Lower lobe of right lung (tissue), 2 donors: ENCODE measurements at places on chromosomes 7 and 10.

DNA sequence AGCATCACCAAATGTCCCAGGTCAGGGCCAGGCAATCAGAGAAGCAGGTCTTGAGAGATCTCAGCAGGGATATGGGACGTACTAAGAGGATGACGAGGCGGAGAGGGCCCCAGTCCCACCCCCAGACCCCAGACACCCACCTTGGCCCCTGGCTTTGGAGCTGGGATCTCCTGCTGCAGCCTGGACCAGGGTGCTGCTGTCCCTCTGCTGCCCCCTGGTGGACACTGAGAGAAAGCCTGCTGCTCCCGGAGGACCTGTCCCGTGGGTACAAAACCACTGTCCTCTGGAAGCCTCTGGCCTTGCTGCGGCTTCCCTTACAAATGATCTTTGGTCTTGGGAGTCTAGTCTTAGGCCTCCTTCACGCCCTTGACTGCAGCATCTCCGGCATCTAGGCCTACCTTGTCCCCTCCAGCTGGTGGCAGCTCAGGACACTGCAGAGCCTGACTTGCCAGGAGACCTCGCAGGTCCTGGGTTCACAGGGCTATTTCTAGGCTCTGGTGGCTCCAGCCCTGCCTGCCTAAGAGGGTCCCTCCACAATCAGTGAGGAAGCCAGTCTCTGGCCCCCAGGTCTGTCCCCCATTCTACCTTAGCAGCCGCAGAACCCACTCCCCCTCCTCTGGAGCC, 97.1 kb downstream of the RGS10 start:
- DNase-seq = peak; percentile 86

GRCh38 chr7:43779045-43779812, 20.7 kb downstream of the BLVRA start:
- DNase-seq = no peak

- no peak for DNase-seq
These were observed 17.0 kb downstream of the ATE1 start for GRCh38 chr10:121910673-121911420.

DNA sequence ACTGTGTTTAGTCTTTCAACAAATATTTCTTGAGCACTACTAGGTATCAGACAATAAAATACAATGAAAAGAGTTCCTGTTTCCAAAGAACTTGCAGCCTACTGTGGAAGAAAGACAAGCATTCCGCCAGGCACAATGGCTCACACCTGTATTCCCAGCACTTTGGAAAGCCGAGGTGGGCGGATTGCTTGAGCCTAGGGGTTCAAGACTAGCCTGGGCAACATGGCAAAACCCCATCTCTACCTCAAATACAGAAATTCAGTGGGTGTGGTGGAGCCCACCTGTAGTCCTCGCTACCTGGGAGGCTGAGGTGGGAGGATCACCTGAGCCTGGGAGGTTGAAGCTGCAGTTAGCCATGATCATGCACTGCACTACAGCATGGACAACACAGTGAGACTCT, 6.1 kb downstream of the SVOPL start:
- DNase-seq = no peak

GRCh38 chr7:140003913-140004382, 58.8 kb downstream of the PARP12 start:
- no peak for DNase-seq

DNA sequence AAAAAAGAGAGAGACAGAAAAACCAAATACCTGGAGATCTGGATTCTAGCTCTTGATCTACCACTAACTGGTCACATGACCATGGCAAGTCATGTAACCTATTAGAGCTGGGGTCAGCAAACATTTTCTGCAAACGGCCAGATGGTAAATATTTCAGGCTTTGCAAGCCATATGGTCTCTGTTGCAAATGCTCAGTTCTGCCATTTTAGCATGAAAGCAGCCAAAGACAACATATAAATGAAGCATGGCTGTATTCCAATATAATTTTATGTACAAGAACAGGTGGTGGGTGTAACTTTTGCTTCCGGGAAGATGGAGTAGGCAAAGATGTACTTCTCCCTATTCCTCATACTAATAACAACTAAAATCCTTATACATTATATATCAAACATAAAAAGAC, 6.7 kb downstream of the FRA10AC1 start:
- no peak for DNase-seq

DNA sequence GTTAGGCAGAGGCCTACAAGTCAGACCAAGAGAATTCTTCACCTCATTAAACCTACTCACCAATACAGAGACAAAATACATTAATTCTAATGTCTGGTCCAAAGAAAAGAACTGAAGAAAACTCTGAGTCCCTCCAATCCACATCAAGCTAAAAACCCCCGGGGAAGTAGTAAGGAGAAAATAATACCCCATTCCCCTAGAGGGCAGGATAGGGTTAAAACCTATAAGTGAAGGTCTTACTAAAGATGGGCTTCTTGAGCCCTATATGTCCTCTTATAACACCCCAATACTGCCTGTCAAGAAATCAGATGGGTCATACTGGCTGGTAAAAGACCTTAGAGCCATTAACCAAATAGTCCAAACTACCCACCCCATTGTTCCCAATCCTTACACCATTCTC, 141.3 kb upstream of the TMEM106B start:
- no peak for DNase-seq

- no peak for DNase-seq
These were observed 119.0 kb downstream of the FANK1 start for GRCh38 chr10:126015413-126015812.

- no peak for DNase-seq
These were observed at the start of gene LRIT2 for GRCh38 chr10:84225427-84226173. LRIT2 (minus strand) TSS chr10:84225544; CDS start chr10:84225520, 24 bp downstream.

- no peak for DNase-seq
These were observed 6.3 kb downstream of the ACTL6B start for GRCh38 chr7:100649826-100650565.

DNA sequence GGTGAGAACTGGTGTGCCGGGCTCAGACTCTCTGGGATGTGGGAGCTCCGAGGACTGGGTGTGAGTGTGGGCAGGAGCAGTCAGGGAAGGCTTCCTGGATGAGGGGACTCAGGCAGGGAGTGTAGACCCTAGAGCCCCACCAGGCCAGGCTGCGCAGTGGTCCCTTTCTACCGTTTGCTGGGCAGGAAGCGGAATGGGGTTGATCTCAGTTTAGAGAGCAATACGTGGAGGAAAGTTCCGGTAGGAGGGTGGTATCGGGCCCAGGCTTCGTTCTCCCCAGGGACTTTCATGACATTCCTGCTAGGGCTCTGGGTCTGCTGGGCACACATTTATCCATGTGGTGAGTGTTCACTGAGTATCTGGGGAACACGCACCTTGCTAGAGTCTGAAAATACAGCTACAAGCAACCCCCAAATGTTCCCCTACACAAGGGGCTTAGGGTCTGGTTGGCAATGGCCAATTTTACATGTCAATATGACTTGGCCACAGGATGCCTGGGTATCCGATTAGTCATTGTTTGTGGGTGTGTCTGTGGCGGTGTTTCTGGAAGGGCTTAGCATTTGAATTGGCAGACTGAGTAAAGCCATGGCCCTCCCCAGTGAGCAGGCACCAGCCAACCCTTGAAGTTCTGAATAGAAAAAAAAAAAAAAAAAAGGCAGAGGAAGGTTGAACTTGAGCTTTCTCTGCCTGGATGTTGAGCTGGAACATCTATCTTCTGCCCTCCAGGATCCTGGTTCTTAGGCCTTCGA, 20.8 kb downstream of the GHRHR start:
- no peak for DNase-seq
